Esophagus muscularis mucosa (tissue), 4 donors: ENCODE measurements at places on chromosomes 1 and 21. TPM values are rescaled to one million over a fixed set of nuclear protein-coding genes. Genes with fewer than 3 reads are reported as not detected.
A peak's percentile ranks its signal among the peaks of the same experiment; 100 is the strongest.

DNA sequence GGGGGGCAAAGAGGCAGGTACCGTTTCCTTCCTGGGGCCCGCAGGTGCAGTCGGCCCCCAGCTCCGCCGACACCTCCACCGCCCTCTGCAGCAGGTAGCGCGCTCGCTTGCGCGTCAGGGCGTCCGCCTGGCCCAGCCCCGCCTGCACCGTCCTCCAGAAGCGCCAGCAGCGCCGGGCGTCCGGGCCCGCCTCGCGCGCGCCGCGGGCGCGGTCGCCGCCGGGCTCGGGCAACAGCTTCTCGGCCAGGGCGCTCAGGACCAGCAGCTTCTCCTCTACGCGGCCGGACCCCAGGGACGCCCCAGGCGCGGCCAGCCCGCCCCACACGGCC, 863 bp downstream of the TARBP1 start:
- H3K27ac ChIP-seq = peak overlapping the region; percentile 91
- no peaks in the 10 kb centered on the region for H3K36me3 ChIP-seq

DNA sequence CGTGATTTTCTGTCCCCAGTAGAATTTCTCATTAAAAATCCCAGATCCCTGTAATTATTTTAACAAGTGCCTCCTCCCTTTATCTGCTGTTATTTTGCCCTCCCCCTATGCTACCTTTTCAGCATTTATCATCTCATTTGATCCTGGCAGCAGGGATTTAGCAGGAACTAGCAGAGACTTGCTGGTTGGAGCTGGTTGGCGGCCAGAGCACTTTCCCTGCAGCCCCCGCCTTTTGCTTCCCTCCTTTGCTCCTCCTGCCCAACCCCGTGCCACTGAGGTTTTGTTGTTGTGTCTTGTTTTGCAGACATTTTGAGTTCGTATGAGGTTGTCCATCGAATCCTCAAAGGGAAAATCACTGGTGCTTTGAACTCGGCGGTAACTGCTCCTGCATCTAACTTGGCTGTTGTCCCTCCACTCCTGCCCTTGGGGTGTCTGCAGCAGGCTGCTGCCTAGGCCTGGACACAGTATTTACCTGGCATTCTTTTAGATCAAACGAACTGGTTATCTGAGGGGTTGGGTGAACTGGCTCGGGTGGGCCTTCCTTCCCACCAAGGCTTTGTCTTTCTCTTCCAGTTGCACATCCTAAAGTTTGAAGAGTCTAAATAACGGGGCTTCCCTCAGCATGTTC, 11.2 kb downstream of the UBE2Q1 start:
- no peak overlapping the region for H3K4me3 ChIP-seq
- peaks cover 38% of the 10 kb centered on the region for H3K36me3 ChIP-seq
- H3K27ac ChIP-seq = no peak overlapping the region
- no peak for DNase-seq
- peaks cover 7% of the 10 kb centered on the region for H3K4me1 ChIP-seq
- no peaks in the 10 kb centered on the region for H3K27me3 ChIP-seq

GRCh38 chr1:35623832-35624231, 17.5 kb downstream of the PSMB2 start:
- no peak overlapping the region for H3K27ac ChIP-seq
- peaks cover 31% of the 10 kb centered on the region for H3K36me3 ChIP-seq
- no peak for DNase-seq
- no peaks in the 10 kb centered on the region for H3K4me1 ChIP-seq
- no peak overlapping the region for H3K4me3 ChIP-seq

DNA sequence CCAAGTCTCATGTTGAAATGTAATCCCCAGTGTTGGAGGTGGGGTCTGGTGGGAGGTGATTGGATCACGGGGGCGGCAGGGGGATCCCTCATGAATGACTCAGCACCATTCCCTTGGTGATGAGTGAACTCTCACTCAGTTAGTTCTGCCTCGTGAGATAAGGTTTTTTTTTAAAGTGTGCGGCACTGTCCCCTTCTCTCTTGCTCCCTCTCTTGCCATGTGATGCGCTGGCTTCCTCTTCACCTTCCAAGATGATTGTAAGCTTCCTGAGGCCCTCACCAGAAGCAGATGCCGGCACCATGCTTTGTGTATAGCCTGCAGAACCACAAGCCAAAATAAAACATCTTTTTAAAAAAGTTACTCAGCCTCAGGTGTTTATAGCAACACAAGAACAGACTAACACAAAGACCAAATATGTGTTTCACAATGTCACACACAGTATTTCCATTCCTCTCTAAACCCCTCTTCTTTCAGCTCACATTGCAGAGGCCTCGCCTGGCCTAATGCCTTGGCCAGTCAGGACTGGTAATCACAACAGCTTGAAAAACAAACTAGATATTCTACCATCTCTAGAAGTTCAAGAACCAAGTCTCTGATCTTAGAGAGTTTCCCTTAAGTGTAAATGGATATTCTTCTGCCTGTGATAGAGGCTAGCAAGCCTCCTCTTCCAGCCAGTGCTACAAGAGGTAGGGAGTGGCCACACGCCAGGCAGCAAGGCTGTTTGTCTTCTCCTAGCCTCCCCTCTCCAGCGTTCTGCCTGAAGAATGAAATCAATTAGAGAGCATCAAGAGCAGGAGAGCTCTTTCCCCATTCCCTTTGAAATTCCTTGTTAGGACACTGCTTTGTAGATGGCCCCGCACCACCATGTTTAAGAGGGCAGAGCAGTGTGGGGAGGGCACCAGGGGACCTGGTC, 19.6 kb upstream of the RAP1A start:
- peak overlapping the region; percentile 22 for H3K27ac ChIP-seq
- peaks cover 74% of the 10 kb centered on the region for H3K4me1 ChIP-seq
- peak; percentile 50 for DNase-seq
- H3K27me3 ChIP-seq = no peaks in the 10 kb centered on the region
- no peaks in the 10 kb centered on the region for H3K36me3 ChIP-seq

DNA sequence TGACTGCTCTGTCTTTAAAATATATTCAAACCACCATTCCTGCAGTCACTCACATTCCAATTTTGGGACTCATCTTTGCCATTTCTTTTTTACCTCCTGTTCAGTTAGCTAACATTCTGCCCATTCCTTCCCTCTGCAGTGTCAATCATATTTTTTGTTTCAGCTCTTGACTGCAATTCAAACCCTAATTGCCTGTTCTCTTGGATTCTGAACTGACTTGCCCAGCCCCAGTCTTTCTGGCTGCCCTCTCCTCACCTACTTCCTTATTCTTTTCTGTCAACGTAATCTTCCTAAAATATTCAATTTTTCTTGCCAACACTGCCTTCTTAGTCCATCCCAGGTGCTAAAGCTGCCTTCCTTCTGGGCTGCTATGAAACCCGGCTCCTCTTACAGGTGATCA, 6.1 kb downstream of the PRDM2 start:
- H3K36me3 ChIP-seq = no peaks in the 10 kb centered on the region
- H3K27ac ChIP-seq = no peak overlapping the region
- H3K4me3 ChIP-seq = no peak overlapping the region
- H3K4me1 ChIP-seq = peaks cover 9% of the 10 kb centered on the region

DNA sequence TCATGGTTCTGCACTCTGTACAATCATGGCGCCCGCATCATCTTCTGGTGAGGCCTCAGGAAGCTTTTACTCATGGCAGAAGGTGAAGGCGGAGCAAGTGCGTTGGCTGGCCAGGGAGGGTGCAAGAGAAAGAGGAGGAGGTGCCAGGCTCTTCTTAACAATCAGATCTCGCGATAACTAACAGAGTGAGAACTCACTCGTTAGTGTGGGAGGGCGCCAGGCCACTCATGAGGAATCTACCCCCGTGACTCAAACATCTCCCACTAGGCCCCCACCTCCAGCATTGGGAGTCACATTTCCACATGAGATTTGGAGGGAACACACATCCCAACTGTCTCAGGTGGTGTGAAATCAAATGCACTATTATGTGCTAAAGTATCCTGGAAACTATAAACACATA, 220.2 kb upstream of the CSF3R start:
- peaks cover 8% of the 10 kb centered on the region for H3K27me3 ChIP-seq
- no peaks in the 10 kb centered on the region for H3K4me1 ChIP-seq
- H3K36me3 ChIP-seq = no peaks in the 10 kb centered on the region
- H3K4me3 ChIP-seq = no peak overlapping the region
- no peak overlapping the region for H3K27ac ChIP-seq

The FNDC10 gene
- 0.50 TPM for total RNA-seq
